ENCODE measurements at places on chromosomes 4 and X. TPM values are rescaled to one million over a fixed set of nuclear protein-coding genes. Genes with fewer than 3 reads are reported as not detected.

DNA sequence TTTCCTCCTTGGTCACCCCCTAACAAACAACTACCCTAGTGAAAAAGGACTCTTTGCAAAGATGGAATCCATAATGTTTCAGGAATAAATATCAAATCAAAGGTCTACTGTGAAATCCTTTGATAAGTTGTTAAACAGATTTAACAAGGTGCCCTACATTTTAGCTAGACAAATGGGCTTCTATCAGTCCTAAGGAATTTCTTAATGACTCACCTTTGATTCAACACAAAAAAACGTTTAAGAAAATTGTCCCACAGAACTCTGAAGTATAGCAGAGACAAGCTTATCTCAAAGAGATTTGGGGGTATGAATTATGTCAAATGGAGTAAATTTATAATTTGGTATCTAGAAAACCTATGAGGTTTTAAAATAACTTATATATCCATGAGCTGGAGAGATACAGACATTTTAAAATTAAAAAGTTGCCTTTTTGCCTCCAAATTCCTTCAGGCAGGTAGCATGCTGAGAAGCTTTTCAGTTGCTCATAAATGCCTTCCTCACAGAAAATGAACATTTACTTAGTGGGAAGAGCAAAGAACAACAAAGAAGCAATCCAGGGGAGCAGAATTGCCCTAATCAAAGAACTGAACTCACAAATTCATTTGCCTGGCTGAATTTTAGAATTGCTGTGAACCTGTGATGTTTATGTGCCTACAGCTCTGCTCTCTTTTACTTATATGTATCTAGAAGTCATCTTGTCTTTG lies 649.3 kb downstream of the STPG2 start:
- no peak overlapping the region for H3K27ac ChIP-seq
- H3K4me3 ChIP-seq, result no peak overlapping the region
- H3K27me3 ChIP-seq, result no peaks in the 10 kb centered on the region
- no peak for DNase-seq
- no peaks in the 10 kb centered on the region for H3K4me1 ChIP-seq
- H3K36me3 ChIP-seq, result no peaks in the 10 kb centered on the region

- no peak overlapping the region for H3K27ac ChIP-seq
- no peak overlapping the region for H3K4me3 ChIP-seq
Measured at GRCh38 chrX:30533266-30533665, 44.3 kb downstream of the TASL start.

- DNase-seq, result peak; percentile 77
- H3K27me3 ChIP-seq, result no peaks in the 10 kb centered on the region
- peaks cover 10% of the 10 kb centered on the region for H3K4me1 ChIP-seq
- peak overlapping the region; percentile 47 for H3K27ac ChIP-seq
Measured at GRCh38 chr4:13544606-13545393, 492 bp upstream of the NKX3-2 start.

DNA sequence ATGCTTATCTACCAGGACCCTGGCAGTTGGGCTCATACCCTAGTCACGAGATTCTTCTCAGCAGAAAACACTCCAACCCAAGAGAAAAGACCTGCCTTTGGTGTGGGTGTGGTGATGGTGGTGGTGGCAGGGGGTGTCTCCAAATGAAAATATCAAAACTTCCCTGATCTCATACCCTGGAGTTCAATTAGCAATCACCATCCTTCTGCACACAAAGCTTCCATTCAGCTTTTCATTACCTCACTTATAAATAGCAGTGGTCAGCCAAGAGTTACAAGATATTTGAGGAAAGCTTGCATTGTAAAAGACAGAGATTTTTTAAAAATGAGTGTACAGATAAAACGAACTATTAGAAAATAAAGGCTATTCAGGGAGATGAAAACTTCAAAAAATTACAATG lies 580.8 kb upstream of the MAGEB2 start:
- H3K36me3 ChIP-seq, result no peaks in the 10 kb centered on the region
- H3K4me1 ChIP-seq, result no peaks in the 10 kb centered on the region
- DNase-seq, result no peak
- H3K4me3 ChIP-seq, result no peak overlapping the region
- H3K27ac ChIP-seq, result no peak overlapping the region
- H3K27me3 ChIP-seq, result no peaks in the 10 kb centered on the region

GRCh38 chrX:96387801-96388200 lies 296.8 kb upstream of the DIAPH2 start:
- H3K36me3 ChIP-seq, result no peaks in the 10 kb centered on the region
- H3K4me1 ChIP-seq, result no peaks in the 10 kb centered on the region
- DNase-seq, result no peak

DNA sequence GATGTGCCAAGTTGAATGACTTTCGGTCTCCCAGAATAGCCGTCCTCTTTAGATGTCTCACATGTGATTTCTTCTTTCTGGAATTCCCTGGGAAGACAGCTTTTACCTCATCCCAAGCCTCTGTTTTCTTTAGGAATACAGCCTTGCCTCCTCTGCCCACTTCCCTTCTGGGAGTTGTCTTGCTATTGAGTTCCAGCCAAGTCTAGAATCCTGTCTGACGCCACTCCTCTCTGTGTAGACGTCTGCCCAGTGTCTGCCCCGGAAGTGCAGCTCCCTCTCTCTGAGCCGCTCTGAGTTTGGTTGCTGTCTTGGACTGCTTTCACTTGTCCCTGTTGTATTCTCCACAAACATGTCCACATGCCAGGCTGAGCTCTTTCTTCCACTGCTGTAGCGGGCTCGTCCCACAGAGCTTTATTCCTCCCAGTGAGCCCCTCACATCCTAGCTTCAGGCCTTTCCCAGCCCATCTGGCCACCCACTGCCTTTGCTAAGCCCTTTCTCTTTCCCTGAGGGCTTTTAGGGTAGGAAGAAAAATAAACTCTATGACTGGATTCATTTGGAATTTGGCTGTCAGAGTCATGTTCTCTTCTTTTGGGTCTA lies 9.0 kb upstream of the IGFBP7 start:
- no peaks in the 10 kb centered on the region for H3K36me3 ChIP-seq
- no peaks in the 10 kb centered on the region for H3K27me3 ChIP-seq
- peak overlapping the region; percentile 9 for H3K4me3 ChIP-seq
- H3K27ac ChIP-seq, result peak overlapping the region; percentile 91

DNA sequence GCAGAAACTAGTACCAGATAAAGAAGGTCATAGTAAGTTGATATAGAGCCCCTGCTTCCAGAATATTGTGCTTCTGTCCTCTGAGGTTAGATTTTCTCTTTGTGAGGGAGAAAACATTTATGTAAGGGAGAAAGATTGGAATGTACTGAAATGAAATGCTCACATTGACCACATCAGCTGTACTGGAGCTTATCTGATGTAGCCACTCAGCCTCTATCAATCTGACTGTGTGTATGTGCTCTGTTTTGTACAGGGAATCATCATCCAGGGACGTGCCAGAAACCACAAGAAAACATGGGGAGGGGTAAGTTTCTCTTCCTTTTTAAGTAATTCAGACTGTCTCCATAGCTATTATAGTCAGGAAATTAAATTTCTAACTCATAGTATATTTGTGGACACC lies 56.8 kb downstream of the PRRG1 start:
- H3K4me3 ChIP-seq, result no peak overlapping the region
- H3K4me1 ChIP-seq, result peaks cover 7% of the 10 kb centered on the region
- H3K27me3 ChIP-seq, result no peaks in the 10 kb centered on the region
- no peaks in the 10 kb centered on the region for H3K36me3 ChIP-seq

DNA sequence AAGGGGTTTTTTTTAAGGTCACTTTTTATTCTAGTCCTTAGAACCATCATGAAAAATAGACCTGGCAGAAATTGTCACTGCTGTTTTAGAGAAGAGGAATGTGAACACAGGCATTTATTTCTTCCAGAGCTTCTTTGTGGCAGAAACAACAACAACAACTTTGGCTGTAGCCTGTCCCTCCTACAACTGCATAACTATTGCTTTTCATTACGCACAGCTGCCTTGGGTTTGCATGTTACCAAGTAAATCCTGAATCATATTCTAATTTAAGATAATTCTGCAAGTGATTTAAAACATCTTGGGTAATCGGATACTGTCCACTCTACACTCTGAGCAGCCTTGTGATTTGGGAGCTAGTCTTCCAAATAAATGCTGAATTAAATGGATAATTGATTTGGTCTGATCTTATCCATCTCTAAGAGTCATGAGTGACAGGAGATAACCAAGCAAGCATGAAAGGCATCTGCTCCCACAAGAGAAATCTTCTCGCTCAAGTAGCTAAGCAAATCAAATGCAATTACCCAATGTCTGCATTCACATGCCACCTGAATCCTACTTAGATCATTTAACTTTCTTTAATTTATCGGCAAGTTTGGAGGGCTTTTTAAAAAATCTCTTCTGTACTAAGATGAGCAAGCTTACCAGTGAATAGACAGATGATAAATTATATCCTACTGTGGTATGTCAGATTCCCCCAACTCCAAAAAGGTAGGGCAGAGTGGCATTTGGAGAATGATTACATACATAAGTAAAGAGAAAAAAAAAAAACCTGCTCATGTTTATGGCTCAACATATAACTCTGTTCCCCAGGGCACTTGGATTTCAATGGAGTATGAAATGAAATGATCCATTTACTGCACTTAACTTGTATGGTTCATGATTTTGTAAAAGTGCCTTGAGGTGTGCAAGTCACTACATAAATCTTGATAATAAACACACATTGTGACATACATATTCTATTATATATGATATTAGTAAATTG lies 73.6 kb downstream of the EGF start:
- peaks cover 24% of the 10 kb centered on the region for H3K36me3 ChIP-seq
- no peak overlapping the region for H3K27ac ChIP-seq
- H3K27me3 ChIP-seq, result no peaks in the 10 kb centered on the region

DNA sequence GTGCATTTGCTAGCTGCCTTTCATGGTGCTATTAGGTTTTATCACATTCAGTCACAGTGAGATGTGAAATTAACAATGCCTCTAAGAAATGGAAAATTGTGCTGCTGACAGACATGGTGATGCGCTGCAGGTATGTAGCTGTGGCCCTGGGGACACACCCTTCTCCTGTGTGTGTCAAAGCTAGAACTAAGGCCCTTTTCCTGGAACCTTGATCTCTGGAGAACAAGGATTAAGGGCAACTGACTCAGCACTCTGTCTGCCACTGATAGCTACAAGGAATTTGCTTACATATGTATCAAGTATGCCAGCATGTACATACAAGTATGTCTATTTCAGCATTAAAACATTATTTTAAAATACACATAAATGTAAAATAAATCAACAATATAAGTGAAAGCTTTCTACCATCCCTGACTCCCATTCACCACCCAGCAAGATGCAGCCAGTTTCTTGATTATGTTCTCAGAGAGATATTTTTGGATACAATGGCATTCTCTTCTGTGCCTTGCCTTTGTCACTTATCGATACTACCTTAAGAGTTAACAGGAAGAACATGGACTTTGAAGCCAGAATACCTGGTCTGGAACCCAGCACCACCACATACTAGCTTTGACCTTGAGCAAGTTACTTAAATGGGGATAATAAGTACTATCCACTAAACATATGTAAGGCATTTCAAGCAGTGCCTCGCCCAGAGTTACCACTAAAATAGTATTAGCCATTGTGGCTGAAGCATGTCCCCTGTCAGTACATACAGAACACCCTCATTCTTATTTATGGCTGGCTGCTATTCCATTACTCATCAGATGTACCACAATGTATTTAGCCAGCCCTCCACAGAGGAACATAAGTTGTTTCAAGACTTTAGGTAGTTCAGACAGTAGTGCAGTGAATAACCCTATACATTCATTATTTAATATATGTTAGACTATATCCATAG lies 68.5 kb downstream of the NPNT start:
- no peaks in the 10 kb centered on the region for H3K36me3 ChIP-seq
- H3K4me3 ChIP-seq, result no peak overlapping the region
- 0 out of 2 replicates have a peak, but pooled peaks cover 7% of the 10 kb centered on the region for H3K4me1 ChIP-seq
- H3K27me3 ChIP-seq, result no peaks in the 10 kb centered on the region
- no peak for DNase-seq

DNA sequence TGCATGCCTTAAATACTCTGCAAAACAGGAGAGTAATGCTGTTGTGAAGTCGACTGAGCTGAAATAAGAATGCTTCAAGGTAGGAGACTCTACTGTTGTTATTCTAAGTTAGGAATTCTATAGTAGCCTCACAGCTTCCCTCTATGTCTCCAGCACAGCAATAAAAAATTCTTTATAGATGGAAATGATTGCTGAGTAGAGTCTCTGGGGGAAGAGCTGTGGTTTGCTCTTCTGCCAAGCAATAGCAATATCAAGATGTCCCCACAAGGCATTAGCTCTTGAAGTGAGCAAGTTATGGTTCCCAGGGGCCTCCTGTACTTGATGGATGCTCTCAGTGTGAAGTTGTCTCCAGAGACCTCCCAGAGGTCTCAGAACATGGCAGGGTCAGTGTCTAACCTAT lies 880.6 kb upstream of the FRG1 start:
- no peak overlapping the region for H3K27ac ChIP-seq
- no peak overlapping the region for H3K4me3 ChIP-seq
- no peaks in the 10 kb centered on the region for H3K36me3 ChIP-seq
- no peaks in the 10 kb centered on the region for H3K4me1 ChIP-seq
- H3K27me3 ChIP-seq, result no peaks in the 10 kb centered on the region

- peak overlapping the region; percentile 78 for H3K27ac ChIP-seq
- DNase-seq, result peak; percentile 69
- H3K4me3 ChIP-seq, result no peak overlapping the region
- H3K4me1 ChIP-seq, result peaks cover 71% of the 10 kb centered on the region
- no peaks in the 10 kb centered on the region for H3K36me3 ChIP-seq
Measured at GRCh38 chr4:182768838-182769237, 148.3 kb downstream of the DCTD start.

DNA sequence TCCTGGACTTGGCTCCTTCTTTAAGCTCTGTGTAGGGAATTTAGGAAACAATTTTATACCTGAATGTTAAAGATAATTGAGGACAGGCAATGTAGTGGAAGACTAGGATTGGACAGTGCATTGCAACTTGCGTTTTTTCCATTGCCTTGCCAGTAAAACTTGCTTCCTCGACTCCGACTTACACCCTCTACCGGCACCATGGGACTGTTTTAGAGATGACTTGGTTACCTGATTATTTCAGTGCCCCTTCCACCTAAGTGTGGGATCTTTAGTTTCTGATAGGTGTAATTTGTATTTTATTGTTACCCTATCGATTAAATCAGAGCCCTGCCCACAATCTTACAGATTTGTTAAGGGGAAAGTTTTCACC lies 1.2 kb downstream of the PRPS1 start:
- H3K4me3 ChIP-seq, result peak overlapping the region; percentile 65
- DNase-seq, result no peak
- H3K36me3 ChIP-seq, result no peaks in the 10 kb centered on the region
- peaks cover 17% of the 10 kb centered on the region for H3K4me1 ChIP-seq
- no peaks in the 10 kb centered on the region for H3K27me3 ChIP-seq
- no peak overlapping the region for H3K27ac ChIP-seq

DNA sequence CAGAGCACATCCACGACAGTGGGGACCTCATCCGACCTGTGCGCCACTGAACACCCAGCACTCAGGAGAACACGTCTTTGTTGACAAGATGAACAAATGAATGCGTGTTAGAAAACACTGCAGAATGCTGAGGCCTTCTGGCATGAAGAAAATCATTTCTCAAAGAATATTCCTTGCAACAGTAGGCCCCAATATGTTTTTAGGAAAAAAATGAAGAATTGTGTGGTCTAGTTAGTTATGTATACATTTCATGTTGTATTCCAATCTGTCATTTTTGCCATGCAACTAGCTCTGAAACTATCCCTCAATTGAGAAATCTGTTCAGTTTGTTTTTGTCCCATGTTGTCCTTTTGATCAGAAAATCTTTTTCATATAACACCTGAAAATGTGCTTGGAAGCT lies 77.4 kb upstream of the MAD2L1 start:
- no peak overlapping the region for H3K27ac ChIP-seq
- no peaks in the 10 kb centered on the region for H3K36me3 ChIP-seq
- no peak for DNase-seq
- H3K27me3 ChIP-seq, result no peaks in the 10 kb centered on the region

- no peaks in the 10 kb centered on the region for H3K4me1 ChIP-seq
- no peak for DNase-seq
- no peaks in the 10 kb centered on the region for H3K36me3 ChIP-seq
- no peaks in the 10 kb centered on the region for H3K27me3 ChIP-seq
Measured at GRCh38 chr4:64068096-64068495, 341.2 kb downstream of the TECRL start.

Gene TNMD
- total RNA-seq, result not detected

Gene ZNF595
- 7.8 TPM for total RNA-seq

Gene IKBKG
- total RNA-seq, result 24.2 TPM

Gene RRH
- not detected for total RNA-seq

Measured in SJSA1 (cell line).